Activated naive CD4-positive, alpha-beta T cell (primary cell): ENCODE measurements at places on chromosomes 1 and 21.

GRCh38 chr1:26375081-26375480, 2.5 kb upstream of the ZNF683 start:
- no peak for DNase-seq

DNA sequence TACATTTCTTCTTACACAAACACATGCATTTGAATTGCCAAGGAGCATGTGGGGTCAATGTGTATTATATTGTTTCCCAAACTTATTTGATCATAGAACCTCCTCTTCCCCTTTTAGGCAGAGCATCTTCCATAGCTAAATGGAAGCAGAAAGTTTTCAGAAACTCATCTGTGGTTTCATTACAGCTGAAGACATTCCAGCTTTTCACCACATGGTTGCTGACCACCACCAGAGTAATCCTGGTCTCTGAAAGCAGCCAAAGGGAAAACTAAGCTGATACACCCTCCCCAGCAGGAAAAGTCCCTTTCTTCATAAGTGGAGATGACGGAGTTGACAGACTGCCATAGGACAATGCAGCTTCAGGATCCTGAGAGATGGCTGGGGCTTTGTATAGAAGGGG, 30.2 kb upstream of the OTUD3 start:
- no peak for DNase-seq

DNA sequence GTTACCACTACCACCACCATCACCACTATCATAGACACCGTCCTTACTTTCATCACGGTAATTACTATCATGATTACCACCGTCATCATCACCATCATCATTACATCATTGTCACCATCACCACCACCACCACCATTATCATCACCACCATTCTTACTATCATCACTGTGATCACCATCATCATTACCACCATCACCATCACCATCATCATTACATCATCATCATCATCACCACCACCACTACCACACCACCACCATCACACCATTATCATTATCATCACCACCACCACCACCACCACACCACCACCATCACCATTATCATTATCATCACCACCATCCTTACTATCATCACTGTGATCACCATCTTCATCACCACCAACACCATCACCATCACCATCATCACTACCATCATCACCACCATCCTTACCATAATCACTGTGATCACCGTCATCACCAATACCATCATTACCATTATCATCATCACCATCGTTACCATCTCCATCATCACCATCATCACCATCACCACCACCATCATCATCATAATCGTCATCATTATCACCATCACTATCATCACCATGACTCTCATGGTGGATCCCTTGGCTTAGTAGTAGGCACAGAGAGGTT, 244.4 kb upstream of the C1orf174 start:
- DNase-seq = no peak

DNA sequence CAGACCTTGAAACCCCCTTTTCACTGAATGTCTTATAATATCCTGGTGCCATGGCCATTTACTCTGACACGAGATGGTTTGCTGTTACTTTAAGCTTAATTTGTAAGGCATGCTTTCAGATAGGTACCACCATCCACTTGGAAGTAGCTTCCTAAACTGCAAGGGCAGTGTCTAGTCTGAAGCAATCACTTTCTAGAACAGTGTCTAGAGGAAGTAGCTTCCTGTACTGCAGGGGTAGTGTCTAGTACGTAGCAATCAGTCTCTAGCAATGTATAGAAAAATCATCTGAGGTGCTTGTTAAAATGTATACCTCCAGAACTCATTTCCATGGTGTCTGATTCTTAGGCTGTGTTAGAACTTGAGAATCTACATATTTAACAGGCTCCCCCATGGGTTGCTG, 42.5 kb downstream of the ZBTB40 start:
- DNase-seq = no peak

DNA sequence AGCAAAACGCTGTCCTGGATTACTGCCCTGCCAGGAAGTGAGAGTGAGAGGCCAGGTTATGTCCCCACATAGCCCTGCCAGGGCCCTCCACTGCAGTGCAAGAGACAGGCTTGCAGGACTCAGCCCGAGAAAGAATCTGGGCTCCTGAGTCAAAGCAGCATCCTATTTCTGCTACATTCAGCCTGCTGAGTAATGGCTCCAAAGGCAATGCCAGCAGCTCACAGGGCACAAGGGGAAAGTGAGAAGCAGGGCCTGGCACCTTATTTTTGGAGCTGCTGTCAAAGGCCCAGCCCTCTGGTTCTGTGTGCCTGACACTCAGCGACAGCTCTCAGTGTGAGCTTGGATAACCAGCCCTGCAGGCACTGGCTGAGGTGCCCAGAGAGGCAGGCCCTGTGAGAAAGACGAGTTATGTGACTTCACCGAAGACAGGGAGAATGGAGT, 83.9 kb downstream of the DTL start:
- no peak for DNase-seq

DNA sequence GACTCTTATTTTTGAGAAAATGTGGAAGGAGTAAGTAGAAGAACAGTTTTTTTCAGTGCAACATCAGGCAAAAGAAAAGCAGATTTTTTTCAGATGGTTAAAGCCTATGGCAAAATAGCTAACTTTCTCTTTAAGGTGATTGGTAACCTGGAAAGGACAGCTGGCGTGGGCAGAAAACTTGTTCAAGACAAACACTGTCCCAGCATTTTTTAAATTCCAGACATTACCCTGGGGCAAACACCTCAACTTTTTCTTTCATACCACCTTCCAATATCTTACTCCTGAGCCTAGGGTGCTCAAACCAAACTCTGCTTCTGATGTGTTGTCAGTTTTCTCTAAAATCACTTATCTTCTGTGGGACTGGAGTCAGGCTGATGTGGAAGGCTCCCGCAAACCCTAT, 2.7 kb upstream of the LEPR start:
- no peak for DNase-seq

- DNase-seq = no peak
Observed at GRCh38 chr1:58062635-58063034, 483.9 kb downstream of the OMA1 start.

GRCh38 chr1:151881479-151881878, 27.8 kb downstream of the THEM4 start:
- no peak for DNase-seq

GRCh38 chr1:172325531-172325930, 95.0 kb upstream of the C1orf105 start:
- DNase-seq = no peak

DNA sequence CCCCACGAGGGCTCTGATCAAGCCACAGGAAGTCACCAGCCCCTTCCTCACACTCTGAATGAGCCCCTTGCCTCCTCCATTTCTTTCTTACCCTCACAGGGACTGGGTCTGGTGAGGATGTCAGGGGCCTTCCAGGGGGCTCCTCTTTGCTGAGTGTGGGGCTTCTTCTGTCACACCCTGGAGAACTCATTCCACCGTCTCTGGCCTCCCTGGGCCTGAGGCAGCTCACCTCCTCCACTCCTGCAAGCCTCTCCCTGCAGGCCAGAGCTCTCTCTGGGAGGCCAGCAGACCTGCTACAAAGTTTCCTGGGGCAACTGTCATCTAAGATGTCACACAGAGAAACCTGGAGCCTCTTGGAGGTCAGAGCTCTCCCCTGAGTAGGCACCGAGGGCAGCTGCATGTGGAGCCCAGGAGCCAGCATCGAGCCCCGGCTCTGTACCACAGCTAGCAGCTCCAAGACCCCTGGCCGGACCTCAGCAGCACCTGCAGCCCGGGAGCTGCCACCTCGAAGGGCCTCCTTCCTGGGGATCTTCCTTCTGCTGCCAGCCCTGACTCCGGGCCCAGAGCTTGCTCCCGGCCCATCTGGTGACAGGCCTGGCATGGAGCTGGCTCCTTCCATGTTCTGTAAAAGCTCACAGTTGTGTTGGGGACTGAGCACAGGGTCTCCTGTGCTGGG, 1.1 kb downstream of the SPOCD1 start:
- DNase-seq = no peak

- no peak for DNase-seq
Observed at GRCh38 chr1:17674726-17675500, 80.2 kb upstream of the ACTL8 start.

GRCh38 chr1:223721658-223722607, 9.6 kb downstream of the CAPN2 start:
- DNase-seq = no peak

DNA sequence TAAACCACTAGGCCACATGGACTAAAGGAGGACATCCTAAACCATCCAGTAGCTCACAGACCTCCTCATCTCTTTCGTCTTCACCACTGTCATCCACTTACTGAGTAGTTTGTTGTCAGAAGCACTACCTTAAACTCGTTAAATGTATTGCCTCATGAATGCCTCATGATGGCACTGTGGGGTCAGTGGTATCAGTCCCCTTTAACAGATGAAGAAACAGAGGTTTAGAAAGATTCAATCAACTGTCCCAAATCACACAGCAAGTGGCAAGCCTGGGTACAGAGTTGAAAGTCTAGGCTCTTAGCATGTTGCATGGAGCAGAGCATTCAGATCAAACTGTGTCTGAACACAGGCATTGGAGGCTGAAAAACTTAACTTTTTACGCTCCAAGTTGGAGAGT, 183.6 kb upstream of the KIAA0040 start:
- no peak for DNase-seq

DNA sequence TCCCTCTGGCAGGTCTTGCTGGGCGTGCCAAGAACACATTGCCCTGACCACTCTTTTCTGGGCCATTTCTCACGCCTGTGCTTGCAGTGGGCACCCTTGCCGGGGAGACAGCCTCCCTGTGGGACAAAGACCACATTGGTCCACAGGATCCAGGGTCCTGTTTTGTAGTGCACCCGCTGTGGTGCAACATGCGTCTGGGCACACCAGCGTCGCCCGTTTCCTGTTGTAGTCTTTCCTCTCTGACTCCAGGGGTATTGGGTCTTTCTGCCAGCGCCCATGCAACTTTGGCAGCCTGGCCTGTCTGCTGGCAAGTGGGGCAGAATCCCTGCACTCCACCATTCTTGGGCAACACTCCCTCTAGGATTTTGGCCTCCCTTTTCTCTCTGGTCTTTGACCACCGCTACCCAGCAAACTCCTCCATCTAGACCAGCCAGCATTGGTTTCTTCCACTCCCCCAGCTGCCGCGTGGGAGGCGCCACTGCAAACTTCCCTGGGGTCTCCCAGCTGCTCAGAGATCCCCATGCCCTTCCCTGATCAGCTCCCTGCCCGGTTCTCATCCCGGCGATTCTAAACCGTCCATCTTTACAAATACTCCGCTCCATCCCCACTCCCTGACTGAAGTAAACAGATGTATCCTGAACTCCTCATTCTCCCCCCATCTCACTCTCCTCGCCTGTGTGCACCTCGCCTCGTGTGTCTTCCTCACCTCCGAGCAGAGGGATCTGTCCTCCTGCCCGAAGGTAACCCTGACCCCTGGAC, 1.2 kb upstream of the TPRG1L start:
- DNase-seq = no peak

DNA sequence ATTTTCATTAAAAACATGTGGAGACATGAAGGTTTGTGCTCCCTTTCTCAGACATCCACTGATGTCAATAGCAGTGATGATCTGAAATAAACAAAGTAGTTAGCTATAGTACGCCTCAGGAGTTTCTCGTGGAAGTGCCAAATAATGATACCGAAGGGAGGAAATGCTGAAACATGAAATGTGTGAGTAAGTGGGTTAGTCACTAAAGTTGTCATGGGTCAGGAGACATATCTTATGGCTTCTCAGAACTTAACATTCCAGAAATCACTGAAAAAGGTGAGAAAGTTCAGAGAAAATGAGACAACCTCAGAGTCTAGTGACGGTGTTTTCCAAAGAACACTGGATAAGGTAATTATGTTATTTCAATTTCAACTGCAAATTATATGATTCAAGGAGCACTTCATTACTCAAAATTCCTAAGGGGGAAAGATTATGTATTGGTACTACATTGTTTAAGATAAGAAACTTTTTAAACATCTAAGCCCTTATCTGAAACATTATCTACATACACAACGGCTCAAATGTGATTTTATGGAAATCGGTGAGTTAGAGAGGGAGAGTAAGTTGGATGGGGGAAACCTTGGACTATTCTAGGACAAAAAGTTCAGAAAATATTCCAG, 20.6 kb downstream of the NIBAN1 start:
- DNase-seq = no peak

DNA sequence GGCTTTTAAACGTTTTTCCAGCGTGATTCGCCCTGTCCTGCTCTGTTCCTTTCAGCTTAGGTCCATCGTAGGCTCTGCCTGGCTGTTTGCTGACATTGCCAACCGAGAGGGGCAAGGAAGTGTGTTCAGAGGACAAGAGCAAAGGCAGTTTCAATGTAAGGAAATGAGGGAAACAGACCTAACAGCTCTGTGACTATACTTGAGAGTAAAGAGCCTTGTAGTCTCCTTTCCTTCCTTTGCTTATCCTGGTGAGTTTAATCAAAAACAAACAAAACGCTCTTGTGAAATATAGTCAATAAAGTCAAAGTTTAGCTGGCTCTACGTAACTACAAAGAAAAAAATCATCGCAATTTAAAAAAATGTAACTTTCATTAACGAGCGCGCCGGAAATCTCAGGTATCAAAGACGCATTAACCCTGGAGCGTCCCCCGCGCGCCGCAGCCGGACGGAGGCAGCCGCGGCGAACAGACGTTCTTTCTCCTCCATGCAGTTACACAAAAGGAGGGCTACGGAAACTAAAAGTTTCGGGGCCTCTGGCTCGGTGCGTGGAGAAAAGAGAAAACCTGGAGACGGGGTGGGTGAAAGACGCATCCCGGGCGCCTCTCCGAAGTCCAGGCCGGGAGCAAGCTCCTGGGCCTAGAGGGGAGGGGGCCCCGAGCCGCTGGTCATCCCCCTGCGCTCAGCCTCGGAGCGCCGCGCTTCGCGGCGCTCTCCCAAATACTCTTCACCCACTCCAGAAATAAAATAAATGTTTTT, 617 bp upstream of the ADGRL2 start:
- no peak for DNase-seq

- no peak for DNase-seq
Observed at GRCh38 chr21:14995695-14996490, 68.9 kb downstream of the NRIP1 start.

DNA sequence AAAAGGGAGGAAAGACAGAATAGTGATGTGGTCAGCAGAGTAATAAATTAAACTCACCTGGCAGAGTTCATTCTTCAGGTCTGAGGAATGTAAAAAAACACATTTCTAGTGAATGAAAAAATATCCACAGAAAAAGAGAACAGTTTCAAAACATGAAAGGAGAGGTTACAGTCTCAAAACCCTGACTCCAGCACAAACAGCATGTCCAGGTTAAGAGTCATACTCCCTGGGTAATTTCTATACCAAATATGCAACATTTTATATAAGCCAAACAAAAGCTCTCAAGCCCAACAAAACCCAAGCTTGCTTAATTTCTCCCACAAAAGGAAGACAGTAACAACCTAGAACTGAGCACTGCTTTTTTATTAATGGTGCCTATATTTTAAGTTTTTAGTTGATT, 173.0 kb downstream of the NTMT2 start:
- DNase-seq = no peak

- DNase-seq = no peak
Observed at GRCh38 chr1:23456226-23456625, 27.8 kb downstream of the ASAP3 start.
